ENCODE measurements at places on chromosomes 11 and 22.
A peak's percentile ranks its signal among the peaks of the same experiment; 100 is the strongest.

- DNase-seq, result no peak
Observed at GRCh38 chr11:101567071-101567470, 16.7 kb downstream of the TRPC6 start.

GRCh38 chr11:103528596-103528995 is 419.4 kb downstream of the DYNC2H1 start:
- no peak for DNase-seq

GRCh38 chr11:100922121-100922520 is 207.5 kb downstream of the PGR start:
- DNase-seq, result no peak

- no peak for DNase-seq
Observed at GRCh38 chr11:655036-655726, 18.1 kb downstream of the DRD4 start.

DNA sequence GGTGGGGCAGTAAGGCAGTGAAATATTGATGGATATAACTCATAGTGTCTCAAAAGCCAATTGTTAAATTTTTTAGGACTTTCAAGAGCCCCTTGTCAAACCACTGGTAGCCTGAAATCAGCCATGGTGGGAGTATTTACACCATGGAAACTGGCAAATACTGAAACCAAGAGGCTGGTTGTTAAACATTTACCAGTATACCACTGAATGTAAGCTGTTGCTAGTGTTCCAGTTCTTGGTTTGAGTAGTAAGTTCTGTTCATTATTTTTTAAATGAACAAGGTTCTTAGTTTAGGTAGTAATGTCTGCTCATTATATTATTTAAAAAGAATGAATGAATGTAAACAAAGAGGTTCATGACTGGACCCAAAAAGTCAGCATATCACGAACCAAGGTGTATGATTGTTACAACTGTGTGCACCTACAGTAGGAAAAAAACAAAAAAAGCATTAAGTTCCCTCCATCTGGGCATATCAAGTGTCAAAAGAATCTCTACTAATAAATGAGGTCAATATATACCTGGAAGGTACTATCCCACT is 4.5 kb upstream of the EIF3F start:
- no peak for DNase-seq

DNA sequence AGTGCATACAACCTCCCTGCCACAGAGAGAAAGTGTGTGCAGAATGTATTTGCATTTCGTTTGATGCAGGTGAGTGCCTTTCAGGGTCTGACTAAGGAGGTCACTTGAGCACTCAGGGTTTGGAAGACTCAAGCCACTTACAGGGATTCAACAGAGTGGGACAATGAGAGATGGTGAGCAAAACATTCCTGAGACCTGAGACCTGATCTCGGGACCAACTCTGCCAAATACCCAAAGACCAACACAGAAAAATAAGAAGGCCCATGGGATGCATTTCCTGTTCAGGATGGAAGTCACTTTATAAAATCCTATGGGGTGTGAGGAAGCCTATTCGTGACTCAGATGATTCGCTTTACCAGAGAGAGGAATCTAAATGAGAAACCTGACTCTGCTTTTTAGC is 65.2 kb upstream of the LARGE1 start:
- DNase-seq, result no peak

GRCh38 chr11:6531267-6531752 is 34.2 kb downstream of the DNHD1 start:
- DNase-seq, result no peak

- DNase-seq, result no peak
Observed at GRCh38 chr22:27879923-27880322, 39.1 kb downstream of the PITPNB start.

DNA sequence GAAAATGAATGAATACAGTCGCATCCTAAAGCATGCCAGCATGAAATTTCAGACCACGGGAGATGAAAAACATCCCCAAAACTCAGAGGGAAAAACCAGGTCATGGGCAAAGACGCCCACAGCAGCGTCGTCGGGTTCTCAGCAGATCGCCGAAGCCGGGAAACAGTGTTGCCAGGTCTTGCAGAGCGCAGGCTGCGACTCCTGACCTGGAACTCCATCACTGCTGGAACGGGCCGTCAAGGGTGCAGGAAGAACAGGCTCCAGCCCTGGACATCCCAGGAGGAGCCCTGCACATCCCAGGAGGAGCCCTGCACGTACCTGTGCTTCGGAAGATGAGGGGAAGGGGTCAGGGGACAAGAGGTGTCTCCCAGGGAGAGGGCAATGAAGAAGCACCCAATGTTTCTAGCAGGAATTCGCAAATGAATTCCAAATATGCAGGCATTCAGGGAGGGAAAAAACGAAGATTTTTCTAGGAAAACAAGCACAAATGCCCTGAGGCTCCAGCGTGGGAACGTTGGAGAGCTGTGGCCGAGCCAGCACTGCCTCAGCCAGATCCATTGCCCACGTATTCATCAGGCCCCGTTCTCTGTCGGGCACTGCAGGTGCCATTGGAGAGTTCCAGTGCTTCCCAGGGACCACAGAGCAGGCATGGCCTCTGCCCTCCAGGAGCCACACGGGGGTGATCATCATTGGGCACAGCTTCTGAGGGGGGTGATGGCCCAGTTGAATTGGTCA is 1110.4 kb downstream of the BRD1 start:
- DNase-seq, result no peak

GRCh38 chr11:35735903-35736302 is 73.3 kb downstream of the TRIM44 start:
- no peak for DNase-seq

GRCh38 chr11:123093739-123094138 is 31.8 kb upstream of the HSPA8 start:
- peak; percentile 79 for DNase-seq

GRCh38 chr11:39810358-39810757 is 1649.1 kb downstream of the LRRC4C start:
- no peak for DNase-seq

- no peak for DNase-seq
Observed at GRCh38 chr11:34331329-34331728, 26.5 kb downstream of the ABTB2 start.

- peak; percentile 39 for DNase-seq
Observed at GRCh38 chr11:96154802-96155520, 188.0 kb downstream of the MAML2 start.

- DNase-seq, result peak; percentile 3
Observed at GRCh38 chr11:84089072-84090057, 803.2 kb upstream of the CCDC90B start.

- no peak for DNase-seq
Observed at GRCh38 chr11:62146476-62147200, 22.8 kb downstream of the INCENP start.

DNA sequence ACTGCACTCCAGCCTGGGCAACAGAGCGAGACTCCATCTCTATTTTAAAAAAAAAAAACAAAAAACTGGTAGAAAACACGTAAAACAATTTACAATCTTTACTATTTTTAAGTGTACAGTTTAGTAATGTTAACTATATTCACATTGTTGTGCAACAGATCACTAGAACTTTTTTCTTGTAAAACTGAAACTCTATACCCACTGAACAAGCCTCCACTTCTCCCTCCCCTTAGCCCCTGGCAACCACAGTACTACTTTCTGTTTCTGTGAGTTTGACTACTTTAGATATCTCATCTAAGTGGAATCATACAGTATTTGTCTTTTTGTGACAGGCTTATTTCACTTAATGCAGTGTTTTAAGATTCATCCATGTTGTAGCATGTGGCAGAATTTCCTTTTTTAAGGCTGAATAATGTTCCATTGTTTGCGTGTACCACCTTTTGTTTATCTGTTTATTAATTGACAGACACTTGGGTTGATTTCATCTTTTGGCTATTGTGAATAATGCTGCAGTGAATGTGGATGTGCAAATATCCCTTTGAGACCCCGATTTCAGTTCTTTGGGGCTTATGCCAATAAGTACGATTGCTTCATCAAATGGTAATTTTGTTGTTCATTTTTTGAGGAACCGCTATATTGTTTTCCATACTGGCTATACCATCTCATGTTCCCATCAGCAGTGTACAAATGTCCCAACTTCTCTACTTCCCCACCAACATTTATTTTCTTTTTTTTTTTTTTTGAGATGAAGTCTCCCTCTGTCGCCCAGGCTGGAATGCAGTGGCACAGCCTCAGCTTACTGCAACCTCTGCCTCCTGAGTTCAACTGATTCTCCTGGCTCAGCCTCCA is 11.0 kb downstream of the DDB2 start:
- no peak for DNase-seq

DNA sequence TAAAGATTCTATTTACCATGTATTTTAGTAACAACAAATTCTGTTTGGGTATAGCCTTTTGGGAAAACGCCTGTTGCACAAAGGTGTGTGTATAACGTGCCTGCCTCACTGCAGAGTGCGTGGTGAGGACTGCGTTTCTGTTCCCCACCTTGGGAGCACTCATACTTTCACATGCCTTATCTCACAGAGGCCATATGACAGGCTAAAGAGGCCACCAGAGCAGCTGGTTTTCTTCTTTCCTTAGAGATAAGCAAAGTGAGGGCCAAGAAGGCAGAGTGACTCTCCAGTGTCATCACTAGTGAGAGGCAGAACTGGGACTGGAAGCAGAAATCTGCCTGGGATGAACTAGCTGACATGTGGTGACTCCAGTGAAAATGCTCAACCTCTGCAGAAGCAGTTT is 369.2 kb upstream of the NARS2 start:
- no peak for DNase-seq

DNA sequence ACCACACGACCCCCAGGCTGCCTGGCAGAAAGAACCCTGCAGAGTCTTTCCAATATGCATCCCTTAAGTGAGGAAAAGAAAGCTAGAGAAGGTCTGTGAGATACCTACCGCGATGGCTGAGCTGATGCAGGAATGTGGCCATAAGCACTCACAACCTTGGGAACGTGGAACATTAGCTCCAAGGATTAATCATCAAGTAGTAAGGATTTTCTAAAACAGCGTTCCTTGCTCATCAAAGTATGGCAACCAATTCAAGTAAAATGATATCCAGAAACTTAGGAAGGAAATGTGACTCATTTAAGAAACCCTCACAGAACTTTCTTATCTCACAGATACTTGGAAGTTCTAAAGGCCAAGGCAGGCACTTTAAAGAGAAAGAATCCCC is 12.8 kb downstream of the PACSIN2 start:
- DNase-seq, result no peak

- peak; percentile 60 for DNase-seq
Observed at GRCh38 chr11:46537537-46538295, 56.1 kb downstream of the AMBRA1 start.

DNA sequence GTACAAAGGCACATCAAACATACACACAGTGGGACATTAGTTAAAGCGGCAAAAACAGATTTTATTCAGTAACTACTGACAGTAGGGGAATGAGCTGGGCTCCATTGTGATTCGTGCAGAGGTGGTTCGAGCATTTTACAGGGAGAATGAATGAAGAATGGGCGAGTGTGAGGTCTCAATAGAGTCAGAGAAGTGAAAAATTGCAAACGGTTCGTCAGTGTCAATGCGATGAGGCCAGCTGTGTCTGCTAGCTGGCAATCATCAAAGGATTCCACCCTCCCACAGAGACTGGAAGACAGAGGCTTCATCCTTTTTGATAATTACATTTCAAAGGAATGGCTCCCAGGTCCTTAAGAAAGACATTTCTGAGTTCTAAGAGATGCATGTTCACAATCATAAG is 17.4 kb downstream of the OR4D9 start:
- no peak for DNase-seq

GRCh38 chr22:28282405-28283067 is 363.5 kb upstream of the PITPNB start:
- no peak for DNase-seq

- no peak for DNase-seq
Observed at GRCh38 chr22:48920776-48921241, 906.9 kb downstream of the BRD1 start.

- no peak for DNase-seq
Observed at GRCh38 chr22:38733329-38733723, 22.5 kb downstream of the SUN2 start.

DNA sequence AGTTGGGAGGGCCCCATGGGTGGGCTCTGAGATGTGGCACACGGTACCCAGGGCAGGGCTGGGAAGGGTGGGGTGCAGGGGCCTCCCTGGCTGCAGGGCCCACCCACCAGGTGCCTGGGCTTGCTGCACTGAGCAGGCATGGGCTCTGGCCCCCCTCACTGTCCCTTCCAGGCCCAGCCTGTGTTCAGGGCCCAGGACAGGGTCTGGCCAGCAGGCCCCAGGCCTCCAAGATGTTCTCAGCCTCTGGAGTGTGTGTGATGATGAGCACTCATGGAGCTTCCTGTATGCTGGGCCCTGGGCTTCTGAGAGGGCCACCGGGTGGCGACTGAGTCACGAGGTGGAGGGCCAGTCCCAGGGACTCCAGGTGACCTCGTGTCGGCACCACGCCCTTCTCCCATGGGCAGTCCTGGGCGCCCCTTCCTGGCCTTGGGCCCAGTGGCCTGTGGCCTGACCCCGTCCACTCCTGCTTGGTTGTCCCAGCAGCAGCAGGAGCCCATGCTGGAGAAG is 55.9 kb upstream of the CCDC188 start:
- no peak for DNase-seq

DNA sequence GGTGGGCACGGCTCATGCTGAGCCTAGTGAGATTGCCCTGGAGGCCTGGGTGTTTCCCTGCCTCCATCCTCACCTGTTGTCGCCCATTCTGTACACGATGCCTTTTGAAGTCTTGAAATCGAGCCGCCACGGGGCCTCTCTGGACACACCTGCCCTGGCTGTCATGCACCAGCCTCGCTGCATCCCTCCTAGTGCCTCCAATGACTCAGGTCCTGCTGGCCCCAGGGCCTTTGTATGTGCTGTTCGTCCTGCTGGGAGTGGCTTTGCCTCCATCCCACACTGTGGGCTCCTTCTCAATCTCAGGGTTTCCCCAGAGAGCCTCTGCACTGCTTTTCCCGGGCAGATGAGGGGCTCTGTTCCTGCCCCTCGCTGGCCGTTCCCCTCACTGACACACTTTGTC is 8.9 kb upstream of the MYEOV start:
- no peak for DNase-seq

DNA sequence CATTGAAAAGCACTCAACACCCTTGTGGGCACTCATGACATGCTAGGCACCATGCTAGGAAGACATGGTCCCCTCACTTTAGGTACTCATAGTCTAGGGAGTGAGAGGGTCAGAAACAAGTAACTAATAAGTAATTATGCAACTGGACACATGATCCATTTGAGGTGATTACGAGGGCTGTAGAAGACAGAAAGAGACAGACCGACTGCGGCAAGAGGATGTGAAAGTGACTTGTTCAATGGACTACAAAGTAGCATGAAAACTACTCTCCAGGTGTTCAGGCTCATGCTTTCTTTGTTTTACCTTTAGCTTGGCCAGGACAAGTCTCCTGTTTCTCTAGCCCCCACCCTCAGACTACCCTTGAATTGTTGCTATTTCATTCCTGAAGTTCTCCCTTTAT is 310.8 kb upstream of the SORL1-AS1 start:
- no peak for DNase-seq

Data from cerebellar nuclear complex (tissue), 1 donor.